ENCODE measurements at places on chromosomes 2 and 18.

DNA sequence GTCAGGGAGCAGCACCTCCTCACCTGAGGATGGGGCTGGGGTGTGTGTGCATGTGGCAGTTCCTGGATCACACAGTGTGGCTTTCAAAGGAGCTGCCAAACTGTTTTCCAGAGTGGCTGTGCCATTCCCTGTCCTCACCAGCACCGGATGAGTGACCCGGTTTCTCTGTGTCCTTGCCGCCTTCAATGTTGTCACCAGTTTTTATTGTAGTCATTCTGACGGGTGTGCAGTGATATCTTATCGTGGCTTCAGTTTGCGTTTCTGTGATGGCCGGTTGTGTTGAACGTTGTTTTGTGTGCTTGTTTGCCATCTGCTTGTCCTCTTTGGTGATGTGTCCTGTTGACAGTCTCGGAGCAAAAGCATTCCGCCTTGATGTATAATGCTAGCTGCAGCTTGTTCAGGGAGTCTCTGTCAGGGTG is 108.9 kb downstream of the ATP9B start:
- DNase-seq = no peak

DNA sequence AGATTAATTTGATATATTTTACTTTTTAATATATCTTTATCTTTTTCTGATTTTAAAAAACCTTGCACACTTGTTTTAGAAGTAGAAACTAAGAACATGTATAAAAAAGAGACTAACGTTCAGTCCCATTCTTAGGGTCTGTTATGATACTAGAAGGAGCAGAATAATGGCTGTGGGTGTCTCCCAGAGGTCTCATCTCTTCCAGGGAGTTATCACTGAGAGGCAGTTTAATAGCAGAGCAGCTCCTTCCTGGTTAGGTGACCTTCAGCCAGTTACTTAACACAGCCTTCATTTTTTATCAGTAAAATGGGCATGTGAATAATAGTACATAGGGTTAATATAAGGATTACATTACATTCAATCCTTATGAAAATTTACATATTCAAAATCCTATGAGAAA is 40.6 kb downstream of the FBXO48 start:
- DNase-seq = no peak

GRCh38 chr18:67468038-67468437 is 48.5 kb downstream of the DSEL start:
- no peak for DNase-seq

DNA sequence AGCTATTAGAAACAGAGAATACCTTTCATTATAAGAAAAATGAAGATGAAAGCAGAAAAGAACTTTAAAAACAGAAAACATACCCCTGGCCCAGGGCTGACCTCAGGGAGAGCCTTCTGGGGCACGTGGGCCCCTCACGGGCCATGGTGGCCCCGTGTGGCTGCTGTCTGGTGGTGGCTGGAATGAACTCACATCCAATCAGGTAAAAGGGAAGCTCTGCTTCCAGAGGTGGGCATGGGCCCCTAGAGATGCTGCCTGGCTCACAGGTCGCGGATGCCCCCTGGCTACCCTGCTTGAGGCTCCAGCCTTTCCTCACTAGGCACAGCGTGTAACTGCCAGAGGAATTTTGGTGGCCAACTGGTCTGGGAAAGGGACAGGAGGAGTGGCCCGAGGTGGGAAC is 16.6 kb downstream of the SNORC start:
- DNase-seq = no peak

DNA sequence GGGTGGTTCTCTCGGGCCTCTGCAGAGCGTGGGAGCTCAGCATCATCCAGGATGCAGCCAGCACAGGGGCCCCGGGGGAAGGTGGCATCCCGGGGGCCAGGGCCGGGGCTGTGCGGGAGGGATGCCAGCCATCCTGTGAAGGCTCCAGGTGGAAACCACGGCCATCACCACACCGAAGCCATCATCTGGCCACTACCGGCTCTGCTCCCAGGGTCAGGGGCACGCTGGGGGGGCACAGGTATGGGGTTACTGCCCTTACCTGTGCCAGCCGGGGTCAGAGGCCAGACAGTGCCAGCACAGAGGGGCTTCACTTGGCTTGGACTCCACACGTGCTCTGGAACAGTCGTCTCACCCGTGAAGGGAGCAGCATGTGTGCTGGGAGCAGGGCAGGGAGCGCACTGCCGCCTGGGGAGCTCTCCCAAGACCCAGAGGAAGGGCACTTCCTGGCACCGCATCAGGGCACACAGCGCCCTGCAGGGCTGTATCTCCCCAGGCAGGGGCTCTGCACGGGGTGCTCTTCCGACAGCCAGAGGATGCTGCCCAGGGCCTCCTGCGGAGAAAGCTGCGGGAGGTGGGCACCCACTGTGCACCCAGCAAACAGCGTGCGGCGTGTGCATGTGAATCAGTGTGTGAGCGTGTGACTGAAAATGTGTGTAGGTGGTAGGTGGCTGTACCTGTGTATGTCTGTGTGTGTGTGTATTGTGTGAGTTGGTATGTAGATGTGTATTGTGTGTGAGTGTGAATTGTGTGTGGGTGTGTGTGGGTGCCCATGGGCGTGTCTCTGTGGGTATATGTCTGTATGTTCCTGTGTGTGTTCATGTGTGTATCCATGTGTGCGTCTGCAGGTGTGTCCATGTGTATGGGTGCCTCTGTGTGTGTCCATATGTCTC is 75.0 kb downstream of the PTGR3 start:
- DNase-seq = no peak

DNA sequence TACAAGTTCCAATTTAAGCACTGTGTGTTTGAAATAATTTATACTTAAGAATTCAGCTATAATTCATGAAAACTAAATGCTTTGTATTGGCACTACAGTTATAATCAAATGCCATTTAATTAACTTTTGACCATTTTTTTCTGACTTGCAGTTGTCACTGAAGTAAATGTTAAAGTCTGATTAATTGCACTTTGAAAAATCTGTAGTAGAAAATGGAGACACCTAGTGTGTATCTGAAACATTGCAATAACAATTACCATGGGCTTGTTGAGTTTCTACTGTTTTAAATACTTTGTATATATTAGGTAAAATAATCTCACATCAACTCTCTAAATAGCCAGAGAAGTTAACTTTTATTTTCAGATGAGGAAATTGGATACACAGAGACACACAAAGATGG is 458.6 kb upstream of the FSIP2 start:
- DNase-seq = peak; percentile 19

GRCh38 chr2:180144338-180144813 is 137.3 kb upstream of the CWC22 start:
- DNase-seq = no peak

GRCh38 chr2:70349921-70350685 is 48.2 kb upstream of the FAM136A start:
- no peak for DNase-seq

GRCh38 chr2:157761520-157761919 is 114.6 kb downstream of the ACVR1 start:
- no peak for DNase-seq

- DNase-seq = no peak
Observed at GRCh38 chr2:128260239-128261138, 58.2 kb downstream of the HS6ST1 start.

- no peak for DNase-seq
Observed at GRCh38 chr2:212274215-212274614, 264.4 kb downstream of the ERBB4 start.

- DNase-seq = no peak
Observed at GRCh38 chr2:218008060-218009040, 5.6 kb upstream of the TNS1 start.

DNA sequence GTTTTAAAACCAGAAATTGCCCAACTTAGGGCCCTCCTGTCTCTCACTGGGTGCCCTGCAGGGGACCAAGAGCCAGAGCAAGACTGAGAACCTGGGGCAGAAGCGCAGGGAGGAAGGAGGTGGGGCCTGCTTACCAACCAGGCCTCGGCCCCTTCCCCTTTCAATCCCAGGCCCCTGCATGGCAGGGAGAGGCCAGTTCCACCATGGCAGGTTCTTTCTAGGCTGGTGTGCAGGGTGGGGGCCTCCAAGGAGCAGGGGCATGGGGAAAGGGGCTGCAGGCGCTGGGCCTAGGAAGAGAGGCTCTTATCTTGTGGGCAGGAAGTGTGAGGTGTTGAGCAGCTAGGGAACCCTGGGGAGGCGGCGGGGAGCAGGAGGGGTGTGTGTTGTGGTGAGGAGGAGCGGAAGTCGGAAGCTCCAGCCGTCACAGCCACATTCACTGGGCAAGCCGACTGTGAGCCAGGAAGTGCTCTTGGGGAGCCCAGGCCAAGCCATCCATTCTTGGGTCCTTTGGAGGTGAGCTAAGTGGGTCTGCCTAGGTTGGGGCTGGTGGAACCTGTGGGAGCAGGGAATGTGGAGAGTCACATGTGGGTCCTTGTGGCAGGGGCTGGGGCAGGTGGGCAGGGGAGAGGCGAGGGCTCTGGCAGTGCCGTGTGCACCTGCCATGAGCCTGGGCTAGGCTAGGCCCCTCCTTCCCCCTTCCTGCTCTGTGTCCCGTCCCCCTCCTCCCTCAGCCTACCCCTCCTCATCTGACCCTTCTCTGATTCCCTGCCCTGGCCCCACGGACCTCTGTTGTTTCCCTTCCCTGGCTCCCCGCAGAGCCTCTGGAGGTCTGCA is at the start of gene PSD4:
Gene PSD4 (plus strand): TSS at position 430 of the 834 bp plus-strand sequence. CDS start 8,486 bp downstream, outside the sequence.
- no peak for DNase-seq

GRCh38 chr18:48663931-48664847 is 125.4 kb downstream of the CTIF start:
- peak; percentile 16 for DNase-seq

- no peak for DNase-seq
Observed at GRCh38 chr2:197378086-197378485, 56.7 kb downstream of the SF3B1 start.

DNA sequence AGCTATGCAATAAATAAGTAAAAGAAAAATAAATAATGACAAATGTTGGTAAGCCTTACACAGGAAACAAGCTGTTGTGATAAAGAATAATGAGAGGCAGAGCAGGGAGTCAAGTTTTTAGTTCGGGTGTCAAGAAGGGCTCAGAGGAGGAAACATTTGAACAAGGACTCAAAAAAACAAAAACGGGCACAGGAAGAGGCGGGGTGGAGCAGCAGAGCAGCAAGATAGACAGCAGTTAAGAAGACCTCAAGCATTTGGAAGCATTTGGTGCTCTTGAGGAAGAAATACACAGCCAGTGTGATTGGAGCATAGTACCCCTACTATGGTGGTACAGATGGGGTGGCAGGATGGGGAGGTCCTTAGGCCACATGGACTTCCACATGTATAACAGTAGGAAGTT is 2.8 kb downstream of the TMEM169 start:
- peak; percentile 65 for DNase-seq
